ENCODE measurements at places on chromosomes 12 and 14. TPM values are rescaled to one million over a fixed set of nuclear protein-coding genes. Genes with fewer than 3 reads are reported as not detected.

The TGM1 gene
- 1.5 TPM for total RNA-seq

The VRTN gene
- 0.02 TPM for total RNA-seq

The RNASE4 gene
- total RNA-seq, result 8.4 TPM

The HRK gene
- 1.8 TPM for total RNA-seq

The TSPAN19 gene
- total RNA-seq, result not detected

The MYL2 gene
- 1.3 TPM for total RNA-seq

The KRT82 gene
- total RNA-seq, result not detected

The CALM1 gene
- total RNA-seq, result 361 TPM

The CLEC1B gene
- total RNA-seq, result not detected

The PTPRO gene
- total RNA-seq, result 0.05 TPM

The NGB gene
- not detected for total RNA-seq
